MG63 (cell line): ENCODE measurements at places on chromosomes 12 and 14. TPM values are rescaled to one million over a fixed set of nuclear protein-coding genes. Genes with fewer than 3 reads are reported as not detected.

DNA sequence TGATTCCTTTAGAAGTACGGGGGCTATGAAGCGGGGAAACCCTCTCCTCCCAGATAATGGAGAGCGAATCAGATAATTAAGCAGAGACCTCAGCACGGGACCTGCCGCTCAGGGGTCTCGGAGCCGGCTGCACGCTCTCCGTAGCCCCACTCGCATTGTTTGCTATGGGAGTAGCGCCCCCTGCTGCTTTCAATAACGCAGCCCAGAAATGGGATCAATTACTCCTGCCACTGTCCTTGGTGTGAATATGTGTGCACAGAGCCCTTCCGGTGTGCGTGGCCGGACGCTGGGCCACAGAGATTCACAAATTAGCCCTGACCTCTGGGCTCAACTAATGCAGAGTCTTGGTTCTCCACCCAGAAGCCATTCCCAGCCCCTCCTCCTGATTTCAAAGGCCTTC, 76.4 kb upstream of the TMEM132C start:
- no peak for DNase-seq

IL31 gene
- not detected in 2 replicates for total RNA-seq

DNA sequence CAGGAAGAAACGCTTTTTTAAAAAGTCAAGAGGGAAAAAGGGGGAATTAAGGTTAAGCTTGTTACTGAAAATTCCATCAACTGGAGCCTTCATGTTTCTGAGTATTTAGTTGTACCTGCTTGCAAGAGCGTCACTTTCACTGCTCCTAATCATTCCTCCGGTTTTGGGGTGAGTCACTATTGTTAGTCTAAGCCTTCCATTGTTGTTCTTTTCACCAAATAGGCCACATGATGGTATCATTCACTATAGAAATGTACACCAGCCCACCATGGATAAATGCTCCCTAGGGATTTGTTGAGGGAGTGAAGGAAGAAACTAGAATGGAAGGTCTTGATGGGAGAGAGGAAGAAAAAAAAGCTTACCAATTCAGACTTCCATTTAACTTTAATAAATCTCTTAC, 3.0 kb downstream of the IL22 start:
- DNase-seq: no peak

GRCh38 chr14:96826818-96827217, 29.6 kb downstream of the VRK1 start:
- no peak for DNase-seq

DNA sequence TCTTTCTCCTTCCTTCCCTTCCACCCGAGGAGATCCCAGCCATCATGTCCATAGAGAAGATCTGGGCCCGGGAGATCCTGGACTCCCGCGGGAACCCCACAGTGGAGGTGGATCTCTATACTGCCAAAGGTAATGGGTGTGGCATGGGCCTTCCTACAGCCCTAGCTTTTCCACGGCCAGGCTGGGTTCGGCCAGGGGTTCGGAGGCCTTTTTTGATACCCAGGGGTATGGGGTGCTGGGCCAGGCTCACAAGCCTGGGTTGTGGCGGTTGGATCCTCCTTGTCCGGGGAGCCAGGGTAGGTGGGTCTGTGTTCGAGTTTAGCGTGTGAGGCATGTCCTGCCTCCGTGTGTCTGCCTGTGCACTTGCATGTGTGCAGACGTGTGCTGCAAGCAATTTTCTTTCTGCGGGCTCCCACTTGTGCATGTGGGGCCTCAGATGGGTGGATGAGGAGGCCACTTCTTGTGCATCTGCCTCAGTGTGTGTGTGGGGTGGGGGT, 1.5 kb downstream of the ENO2 start:
- no peak for DNase-seq

DNA sequence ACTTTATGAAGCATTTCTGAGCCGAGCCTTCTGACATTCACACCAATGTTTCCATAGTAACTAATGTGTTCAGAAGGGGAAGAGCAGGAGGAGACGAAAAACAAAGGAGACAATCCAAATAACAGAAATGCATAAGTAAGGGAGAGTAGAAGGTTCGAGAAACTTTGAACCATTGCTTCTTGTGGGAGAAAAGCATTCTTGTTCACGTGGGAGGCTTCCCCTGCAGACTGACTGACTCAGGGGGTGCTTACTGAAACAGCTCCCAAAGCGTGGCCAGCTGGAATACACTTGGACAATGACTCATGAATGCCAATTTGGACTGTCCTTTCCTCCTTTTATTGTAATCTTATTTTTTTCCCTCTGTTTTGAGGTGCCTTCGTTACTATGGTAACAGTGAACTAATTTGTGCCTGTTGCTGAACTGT, 73.9 kb downstream of the NEDD1 start:
- DNase-seq: peak; percentile 85

DNA sequence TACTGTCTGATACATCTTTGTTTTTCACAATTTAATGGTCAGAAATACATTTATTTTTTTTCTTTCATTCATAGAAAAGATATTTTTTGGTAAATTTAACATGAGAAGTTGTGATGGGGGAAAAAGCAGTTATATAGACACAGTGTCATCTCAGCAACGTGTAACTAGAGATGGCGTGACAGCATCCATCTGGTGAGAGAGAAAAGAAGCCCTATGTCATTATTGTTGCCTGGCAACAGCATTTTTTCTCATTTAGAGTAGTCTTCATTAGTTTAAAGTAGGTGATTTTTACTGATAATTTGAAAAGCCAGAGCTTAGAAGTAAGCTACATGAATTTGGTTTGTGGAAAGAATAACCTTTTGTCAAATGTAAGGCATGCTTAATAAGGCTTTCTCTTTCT, 128.6 kb downstream of the ACSS3 start:
- DNase-seq: no peak

- no peak for DNase-seq
Observed at GRCh38 chr12:91952916-91953315, 192.7 kb downstream of the BTG1 start.

DNA sequence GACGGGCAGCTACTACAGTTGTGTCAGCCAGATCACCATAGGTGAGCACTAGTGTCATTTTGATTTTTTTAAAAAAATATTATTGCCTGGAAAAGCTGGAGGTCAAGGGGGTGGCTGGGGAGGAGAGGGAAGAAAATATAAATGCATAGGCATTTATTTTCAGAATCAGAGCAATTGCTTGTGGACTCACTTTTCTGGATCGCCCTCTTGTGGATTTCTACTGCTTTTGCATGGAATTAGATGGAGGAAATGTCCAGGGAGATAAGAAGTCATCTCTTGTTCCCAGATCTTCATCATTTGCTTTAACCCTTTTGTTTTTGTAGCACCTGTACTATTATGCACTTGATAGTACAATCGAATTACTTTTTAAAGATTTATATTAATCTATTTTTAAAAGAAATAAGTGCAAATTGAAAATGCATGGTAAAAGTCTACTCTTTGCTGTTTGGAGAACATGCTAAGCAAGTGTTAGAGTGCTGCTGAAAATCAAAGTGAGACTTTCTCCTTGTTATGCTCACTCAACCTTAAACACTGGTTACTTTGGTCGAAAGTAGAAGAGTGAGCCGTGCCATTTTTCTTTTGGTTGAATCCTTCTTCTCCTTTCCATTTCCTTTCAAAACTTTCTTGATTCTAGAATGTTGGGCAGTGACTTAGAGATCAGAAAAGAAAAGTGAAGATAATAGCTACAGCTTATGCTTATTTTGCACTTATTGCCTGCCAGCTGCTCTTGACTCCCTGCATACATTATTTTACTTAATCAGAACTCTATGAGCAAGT, 60.6 kb upstream of the ANO4 start:
- DNase-seq: no peak

DNA sequence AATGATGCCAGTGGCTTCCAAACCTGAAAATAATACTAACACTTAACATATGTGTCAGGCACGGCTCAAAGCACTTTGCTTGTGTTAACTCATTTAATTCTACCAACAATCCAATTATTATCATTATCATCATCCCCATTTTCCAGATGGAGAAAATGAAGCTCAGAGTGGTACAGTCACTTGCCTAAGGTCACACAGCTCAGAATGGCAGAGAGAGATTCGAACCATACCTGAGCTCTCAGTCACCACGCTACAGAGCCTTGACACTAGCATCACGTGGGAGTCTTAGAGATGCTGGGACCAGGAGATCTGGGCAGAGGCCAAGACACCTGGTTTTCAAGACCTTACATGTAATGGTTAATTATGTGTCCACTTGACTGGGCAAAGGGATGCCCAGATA, 34.2 kb downstream of the DHX37 start:
- DNase-seq: no peak

IL22 gene
- not detected in 2 replicates for total RNA-seq

GSC gene
- 0.26 TPM in 1 of 2 replicates, not detected in the other for total RNA-seq

SLC10A1 gene
- not detected in 2 replicates for total RNA-seq

DNA sequence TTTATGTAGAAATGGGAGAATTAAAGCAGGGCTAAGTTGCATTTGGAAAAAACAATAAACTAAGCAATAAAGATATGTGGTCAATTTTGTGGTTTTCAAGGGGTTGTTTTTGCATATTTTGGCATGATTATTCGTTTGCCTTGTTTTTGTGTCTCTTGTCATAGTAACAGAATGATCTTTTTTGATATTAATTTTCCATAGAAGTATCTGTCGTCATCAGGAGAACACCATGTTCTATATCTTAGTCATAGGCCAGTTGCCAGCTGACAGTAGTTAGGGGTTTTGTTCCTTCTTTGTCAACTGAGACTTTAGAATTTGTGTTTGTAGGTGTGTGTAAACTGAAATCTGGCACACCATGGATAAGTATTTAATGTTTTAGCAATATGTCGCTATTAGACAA, 1354.8 kb downstream of the LRFN5 start:
- DNase-seq: no peak

TCL1B gene
- not detected in 2 replicates for total RNA-seq

DNA sequence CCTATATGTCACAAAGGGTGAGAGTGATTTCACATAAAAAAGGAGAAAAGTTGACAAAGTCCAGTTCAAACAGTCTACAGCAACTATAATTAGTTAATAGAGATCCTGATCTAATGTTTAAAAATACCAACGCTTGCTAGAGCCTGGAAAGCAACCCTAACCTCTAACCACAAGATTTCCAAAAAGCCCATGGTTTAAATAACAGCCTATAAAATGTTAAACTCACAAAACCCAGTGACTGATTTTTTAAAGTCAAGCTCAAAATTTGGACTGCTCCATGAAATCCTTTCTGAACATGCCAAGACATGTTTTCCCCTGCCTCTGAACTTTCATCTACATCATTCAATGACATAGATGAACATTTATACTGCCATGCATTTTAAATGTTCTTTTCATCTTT, 81.6 kb downstream of the PLEKHG7 start:
- DNase-seq: no peak

TSPAN8 gene
- total RNA-seq: not detected in 2 replicates

OTOGL gene
- total RNA-seq: 0.32 TPM in 1 of 2 replicates, not detected in the other

CFAP251 gene
- total RNA-seq: 0.74 and 1.7 TPM in 2 replicates

- no peak for DNase-seq
Observed at GRCh38 chr12:117884161-117884560, 84.6 kb downstream of the KSR2 start.

DTX3 gene
- 0.20 and 0.52 TPM in 2 replicates for total RNA-seq

DNA sequence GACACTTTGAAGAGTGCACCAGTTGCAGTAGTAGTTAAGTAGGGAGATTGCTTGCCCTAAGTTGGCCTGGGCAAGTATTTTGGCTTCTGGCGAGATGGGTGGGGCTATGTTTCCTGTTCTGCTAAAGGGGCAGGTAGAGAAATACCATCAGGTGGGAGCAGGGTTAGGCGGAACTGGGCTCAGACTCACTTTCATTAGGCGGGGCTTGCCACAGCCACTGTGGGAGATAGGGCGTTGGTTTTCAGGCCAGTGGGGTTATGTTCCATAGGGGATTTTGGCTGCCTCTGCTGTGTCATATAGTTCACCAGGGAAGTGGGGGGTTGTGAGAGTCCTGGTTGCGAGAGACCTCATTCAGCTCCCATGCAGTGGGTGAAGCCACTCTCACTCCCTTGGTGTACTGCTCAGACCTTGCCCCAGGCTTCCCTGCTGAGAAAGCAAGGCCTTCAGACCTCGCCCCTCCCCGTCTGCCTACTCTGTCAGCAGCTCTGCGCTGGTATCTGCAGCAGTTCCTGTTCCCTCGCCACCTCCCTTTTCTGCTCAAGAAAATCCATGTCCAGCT, 43.3 kb downstream of the AEBP2 start:
- DNase-seq: no peak

DNA sequence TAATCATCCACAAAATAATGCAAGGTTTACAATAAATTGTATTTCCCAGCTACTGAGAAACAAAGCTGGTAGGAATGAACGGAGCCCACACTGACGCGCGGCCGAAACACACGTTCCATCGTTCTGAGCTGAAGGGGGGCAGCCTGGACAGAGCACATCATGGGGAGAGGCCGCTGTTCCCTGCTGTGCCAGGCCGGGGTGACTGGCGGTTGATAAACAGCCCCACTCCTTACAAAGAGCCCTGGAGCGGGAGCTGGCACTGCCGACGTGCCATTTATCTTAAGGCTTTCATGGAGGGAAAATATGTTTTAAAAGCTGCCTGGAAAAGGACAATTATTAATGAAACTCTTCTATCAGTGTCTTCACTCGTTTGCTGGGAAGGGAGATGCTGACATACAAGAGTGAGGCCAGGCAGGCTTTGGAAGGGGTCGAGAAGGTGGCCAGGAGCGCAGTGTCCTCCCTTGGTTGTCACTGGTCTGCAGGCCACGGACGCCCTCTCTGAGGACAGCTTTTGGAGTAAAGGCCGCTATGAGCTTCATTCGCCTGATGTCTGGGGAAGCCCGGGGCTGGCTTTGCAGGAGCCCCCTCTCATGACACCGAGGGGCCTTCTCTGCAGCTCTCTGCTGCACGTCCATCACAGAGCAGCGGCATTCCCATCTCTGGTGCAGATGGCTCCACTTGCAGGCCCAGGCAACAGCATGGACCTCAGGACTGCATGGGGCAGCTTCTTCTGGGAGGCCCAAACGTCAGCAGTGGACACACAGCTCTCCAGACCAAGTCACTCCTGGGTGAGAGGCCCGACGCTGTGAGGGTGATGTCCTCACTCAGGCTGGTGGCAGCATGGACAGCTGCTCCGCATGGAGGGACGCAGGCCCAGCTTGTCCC, 355.3 kb upstream of the SFSWAP start:
- DNase-seq: no peak

DNA sequence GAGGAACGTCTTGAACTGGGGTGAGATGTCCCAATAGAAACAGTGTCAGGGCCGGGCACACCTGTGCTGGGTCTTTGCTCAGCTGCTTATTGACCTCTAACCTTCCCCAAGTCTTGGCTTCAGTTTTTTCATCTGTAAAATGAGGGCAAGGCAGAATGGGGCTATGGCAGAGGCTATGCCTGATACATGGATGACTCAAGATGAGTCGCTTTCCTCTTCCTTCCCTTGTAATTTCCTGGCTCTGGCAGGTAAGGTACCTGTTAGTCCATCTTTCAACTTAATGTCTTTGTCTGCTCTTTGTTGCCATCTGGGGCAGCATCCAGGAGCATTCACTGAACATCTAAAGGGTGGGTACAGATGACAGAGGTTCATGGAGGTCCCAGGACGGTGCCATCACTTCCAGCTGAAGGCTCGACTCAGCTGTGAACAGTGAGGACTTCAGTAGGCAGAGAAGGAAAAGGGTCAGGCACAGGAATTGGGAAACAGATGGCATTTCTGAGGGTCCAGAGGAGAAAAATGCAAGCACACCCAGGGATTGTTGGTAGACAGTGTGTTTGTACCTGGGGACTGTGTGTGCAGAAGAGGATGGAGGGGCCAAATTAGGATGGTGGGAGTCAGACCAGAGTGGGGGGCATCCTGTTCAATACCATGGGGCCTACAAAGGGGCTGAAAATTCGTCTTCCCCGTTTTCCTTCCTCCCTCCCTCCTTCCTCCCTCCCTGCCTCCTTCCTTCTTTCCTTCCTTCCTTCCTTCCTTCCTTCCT, 268.3 kb downstream of the VRK1 start:
- no peak for DNase-seq

- no peak for DNase-seq
Observed at GRCh38 chr14:54981698-54982097, 45.2 kb downstream of the WDHD1 start.
